DMS153 (cell line): ENCODE measurements at places on chromosomes 6 and 20.
A peak's percentile ranks its signal among the peaks of the same experiment; 100 is the strongest.

DNA sequence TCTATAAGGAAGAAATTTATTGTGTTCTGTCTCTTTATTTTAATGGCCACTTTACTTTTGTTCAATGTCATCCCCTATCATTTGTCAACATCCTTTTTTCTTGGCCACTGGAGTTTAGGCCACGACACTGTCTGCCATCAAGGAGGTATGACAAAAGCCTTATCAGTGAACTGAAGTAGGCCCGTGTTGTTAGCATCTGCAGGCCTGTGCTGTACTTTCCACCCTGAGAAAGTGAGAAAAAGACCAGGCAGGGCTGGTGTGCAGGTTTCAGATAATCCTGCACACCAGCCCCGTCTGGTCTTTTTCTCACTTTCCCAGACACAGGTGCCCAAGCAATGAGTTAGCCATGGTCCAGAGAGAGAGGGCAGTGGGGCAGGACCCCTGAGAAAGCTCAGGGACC is 57.6 kb downstream of the GOPC start:
- no peak for DNase-seq

DNA sequence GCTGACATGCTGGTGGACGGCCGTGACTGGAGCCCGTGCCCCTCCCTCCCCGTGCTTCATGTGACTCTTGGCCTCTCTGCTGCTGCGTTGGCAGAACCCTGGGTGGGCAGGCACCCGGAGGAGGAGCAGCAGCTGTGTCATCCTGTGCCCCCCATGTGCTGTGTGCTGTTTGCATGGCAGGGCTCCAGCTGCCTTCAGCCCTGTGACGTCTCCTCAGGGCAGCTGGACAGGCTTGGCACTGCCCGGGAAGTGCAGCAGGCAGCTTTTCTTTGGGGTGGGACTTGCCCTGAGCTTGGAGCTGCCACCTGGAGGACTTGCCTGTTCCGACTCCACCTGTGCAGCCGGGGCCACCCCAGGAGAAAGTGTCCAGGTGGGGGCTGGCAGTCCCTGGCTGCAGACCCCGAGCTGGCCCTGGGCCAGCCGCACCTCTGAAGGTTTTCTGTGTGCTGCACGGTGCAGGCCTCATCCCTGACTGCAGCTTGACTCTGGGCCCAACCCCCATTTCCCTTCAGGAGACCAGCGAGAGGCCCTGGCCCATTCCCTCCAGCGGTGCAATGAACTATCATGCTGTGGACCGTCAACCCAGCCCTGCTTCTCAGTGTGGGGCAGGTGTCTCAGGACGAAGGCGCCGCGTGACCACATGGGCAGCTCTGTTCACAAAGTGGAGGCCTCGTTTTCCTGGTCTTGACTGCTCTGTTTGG is 8.1 kb downstream of the NPBWR2 start:
- DNase-seq: no peak

- peak; percentile 14 for DNase-seq
These were observed 29.0 kb downstream of the MYLIP start for GRCh38 chr6:16157909-16158308.

DNA sequence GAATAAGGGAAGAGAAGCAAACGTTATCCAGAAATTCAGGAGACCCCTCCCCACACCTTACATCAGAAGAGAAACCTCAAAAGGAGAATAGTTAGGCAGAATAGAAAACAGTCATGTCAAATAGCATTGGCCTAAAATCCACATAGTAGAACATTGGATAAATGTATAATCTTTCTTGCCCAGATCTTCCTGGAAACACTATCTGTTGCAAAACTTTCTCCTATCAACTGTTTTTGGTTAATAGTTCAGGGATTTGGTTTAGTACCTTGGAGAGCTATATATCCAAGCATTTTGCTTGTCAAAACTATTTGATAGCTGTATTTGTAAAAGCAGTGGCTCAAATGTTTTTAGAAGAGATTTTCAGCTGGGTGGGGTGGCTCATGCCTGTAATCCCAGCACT is 74.3 kb upstream of the PHACTR2 start:
- DNase-seq: no peak

GRCh38 chr6:71402096-71402495 is 113.5 kb downstream of the OGFRL1 start:
- no peak for DNase-seq
